CD4-positive, alpha-beta T cell treated with Interleukin-17A for 4 hours (primary cell): ENCODE measurements at places on chromosomes 1 and 21.
A peak's percentile ranks its signal among the peaks of the same experiment; 100 is the strongest.

GRCh38 chr1:118335331-118335732 lies 150.3 kb upstream of the SPAG17 start:
- DNase-seq, result no peak

DNA sequence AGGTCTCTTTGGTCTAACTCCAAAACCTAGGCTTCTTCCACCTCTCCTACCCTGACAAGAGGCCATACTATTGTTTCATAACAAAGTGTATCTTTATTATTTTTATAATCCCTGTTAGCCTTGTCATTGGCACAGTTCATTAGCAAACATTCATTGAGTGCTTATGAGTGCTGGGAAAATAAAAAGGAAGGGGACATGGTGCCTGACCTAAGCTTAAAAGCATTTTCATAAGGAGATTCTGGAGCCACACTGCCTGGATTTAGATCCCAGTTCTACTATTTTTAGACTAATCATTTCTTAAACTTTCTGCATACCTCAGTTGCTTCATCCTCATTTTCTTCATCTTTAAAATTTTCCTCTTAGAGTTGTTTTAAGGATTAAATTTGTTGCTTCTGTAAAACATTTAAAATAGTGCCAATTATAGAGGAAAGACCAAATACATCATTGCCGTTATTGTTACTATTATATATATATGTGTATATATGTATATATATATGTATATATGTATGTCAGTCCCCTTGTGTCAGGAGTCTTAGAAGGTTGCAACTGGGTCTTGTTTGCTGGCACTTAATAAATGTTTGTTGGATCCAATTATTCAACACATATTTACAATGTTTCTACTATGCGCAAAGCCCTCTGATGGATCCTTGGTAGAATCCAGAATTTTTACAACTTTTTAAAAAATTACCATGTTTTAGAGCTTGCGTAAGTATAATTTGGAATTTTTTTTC lies 250.9 kb upstream of the SGIP1 start:
- no peak for DNase-seq

GRCh38 chr1:220420726-220421125 lies 107.2 kb upstream of the MARK1 start:
- no peak for DNase-seq

DNA sequence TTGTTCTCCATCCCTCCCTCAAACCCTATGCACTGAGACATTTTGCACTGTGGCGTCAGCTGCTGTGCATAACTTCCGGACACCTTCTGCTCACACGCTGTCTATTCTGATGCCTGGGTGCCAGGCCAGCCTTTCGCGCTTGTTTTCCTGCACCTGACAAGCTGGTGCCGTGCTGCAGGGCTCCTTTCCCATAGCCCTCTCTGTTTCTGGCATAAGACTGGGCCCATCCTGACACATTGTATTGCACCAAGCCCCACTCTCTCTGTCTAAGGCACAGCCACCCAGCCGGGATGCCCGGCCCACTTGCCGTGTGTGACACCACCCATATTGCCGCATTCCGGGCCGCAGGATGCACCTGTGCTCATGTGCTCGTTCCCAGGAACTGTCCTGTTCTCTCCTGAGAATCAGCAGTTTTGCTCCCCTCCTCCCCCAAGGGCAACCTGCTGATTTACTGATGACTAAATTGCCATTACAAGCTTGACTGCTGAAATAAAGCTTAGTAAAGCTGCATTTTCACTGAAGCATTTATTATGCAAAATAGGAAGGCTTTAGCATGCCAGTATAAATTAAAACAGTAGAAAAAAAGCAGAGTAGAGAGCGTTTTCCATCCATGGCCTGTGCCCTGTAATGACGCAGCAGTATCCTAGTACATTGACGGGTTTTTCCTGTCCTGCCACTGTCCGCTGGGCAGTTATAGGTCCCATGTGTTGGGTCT lies 88.0 kb downstream of the CD247 start:
- DNase-seq, result peak; percentile 37

GRCh38 chr1:36125129-36125991 lies at the start of gene COL8A2:
TSS of gene COL8A2 (minus strand) at chr1:36125222. CDS start at chr1:36100242, 24,980 bp downstream.
- DNase-seq, result no peak

DNA sequence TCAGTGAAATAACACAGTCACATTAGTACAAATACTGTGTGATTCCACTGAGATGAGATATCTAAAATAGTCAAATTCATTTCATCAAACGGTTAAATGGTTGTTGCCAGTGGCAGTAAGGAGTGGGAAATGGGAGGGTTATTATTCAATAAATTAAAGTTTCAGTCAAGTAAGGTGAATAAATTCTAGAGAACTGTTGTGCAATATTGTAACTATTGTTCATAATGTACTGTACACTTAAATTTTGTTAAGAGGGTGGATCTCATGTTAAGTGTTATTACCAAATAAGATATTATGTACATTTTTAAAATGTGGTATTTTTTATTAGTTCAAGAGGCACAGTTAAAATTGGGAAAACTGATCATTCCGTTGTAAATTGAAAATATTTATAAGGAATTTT lies 463.3 kb upstream of the BRINP3 start:
- DNase-seq, result no peak

- no peak for DNase-seq
Observed at GRCh38 chr1:103435443-103435842, 90.1 kb upstream of the RNPC3 start.

DNA sequence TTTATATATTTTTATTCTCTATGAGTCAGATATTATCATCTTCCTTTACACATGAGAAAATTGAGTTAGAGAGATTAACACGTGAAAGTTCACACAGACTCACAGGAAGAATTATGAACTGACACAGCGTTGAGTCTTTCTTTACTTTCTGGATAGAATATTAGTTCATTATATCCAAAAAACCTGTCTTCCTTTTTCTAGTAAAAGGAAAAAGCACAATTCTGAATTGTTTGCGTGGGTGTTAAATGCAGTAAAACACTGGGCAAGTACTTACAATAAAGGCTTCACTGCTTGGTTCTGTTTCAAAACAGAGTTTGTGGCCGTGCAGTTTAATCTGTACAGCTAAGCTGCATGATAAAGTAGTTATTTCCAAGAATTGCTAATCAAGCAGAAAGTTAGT lies 10.8 kb downstream of the MAGI3 start:
- DNase-seq, result no peak

- DNase-seq, result no peak
Observed at GRCh38 chr1:171941920-171942319, 100.6 kb downstream of the DNM3 start.

- DNase-seq, result peak; percentile 46
Observed at GRCh38 chr1:156104065-156104810, 10.3 kb upstream of the LMNA start.
